ENCODE measurements at places on chromosomes 12 and 14. TPM values are rescaled to one million over a fixed set of nuclear protein-coding genes. Genes with fewer than 3 reads are reported as not detected.

IQSEC3 gene
- total RNA-seq = not detected

PLEK2 gene
- total RNA-seq = not detected

ERBB3 gene
- total RNA-seq = 0.37 TPM

TBC1D30 gene
- total RNA-seq = 0.52 TPM

FAM222A gene
- 0.89 TPM for total RNA-seq

CLEC14A gene
- 0.20 TPM for total RNA-seq

ACSM4 gene
- not detected for total RNA-seq

LHX5 gene
- 0.02 TPM for total RNA-seq

KLRD1 gene
- not detected for total RNA-seq

CACNA1C gene
- 3.6 TPM for total RNA-seq

KRAS gene
- 10.8 TPM for total RNA-seq

SDR9C7 gene
- not detected for total RNA-seq

ITGB7 gene
- total RNA-seq = not detected

DNA sequence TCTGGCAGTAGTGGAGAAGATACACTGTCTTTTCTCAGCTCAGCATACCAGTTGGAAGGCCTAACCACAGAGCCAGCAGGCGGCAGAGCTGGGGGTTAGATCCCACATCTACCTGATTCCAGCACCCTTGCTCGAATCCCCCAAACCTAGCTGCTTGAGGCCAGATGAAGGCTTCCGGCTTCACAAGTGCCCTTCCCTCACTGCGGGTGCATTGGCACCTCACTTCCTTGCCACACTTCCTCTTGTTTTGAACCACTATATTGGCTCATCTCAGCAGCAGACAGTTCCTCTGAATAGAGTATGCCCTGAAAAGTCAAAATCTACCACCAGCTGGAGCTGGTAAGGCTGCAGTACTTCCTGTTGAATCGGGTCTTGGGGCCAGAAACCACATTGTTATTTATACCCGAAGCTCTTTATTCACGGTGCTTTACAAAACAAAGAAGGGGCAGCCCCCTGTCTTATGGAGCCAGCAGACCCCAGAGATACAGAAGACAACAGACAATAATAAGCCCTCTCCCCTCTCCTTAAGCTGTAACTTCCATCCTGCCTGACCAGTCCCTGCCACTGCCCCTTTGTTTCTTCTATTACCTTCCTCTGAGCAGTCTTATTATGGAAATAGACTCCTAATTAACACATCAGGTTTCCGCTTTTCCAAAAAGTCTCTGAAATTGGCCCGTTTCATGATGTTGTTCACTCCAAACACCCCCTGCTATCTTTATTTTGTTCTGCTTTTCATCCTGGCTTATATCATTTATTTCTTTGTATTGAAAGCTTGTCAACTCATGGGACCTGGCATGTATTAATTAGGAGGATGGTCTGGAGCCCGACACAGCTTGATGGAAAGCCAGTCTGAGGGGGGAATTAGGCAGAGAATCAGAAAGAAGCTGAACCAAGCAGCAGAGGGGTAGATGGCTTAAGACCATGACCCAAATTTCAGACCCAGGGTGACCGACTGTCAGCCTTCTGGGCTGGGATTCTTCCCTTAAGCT is 233.5 kb downstream of the EFCAB11 start:
- no peak for DNase-seq

DNA sequence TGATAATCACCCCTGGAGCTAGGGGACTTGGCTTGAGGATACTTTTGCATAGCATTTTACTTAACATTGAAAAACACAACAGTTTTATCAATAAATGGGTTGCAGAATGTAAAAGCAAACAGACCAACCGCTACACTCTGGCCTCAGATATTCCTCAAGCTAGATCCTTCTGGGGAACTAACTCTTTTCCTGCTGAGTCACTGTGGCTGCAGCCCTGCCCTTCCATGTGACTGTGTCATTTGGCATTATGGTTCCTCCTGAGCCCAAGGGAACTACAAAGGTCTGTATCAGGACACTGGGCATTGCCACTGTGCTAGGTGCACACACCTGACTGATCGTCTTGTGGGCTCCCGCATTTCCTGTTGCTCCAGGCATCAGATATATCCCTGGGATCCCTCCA is 56.6 kb downstream of the TTC9 start:
- peak; percentile 63 for DNase-seq

- no peak for DNase-seq
Measured at GRCh38 chr12:13027032-13027431, 17.1 kb upstream of the FAM234B start.

- no peak for DNase-seq
Measured at GRCh38 chr12:52311285-52311648, 9.9 kb downstream of the KRT83 start.

DNA sequence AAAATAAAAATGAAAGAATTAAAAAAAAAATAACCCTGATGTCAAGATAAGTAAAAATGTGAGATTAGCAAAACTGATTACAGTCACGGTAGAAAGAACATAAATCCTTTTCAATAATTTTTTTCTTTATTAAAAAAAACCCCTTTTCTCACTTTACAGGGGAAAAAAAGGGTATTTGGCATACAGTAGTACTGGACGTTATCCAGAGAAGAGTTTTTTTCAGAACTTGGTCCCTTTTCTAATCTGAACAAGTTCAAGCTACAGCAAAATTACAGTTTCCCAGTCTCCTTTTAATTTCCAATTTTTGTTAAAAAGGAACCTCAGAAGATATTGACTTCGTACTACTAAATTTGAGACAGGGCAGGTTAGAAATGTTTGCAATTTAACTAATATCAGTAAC is 134.7 kb upstream of the DCN start:
- peak; percentile 7 for DNase-seq

- no peak for DNase-seq
Measured at GRCh38 chr14:82420871-82421270, 887.2 kb upstream of the SEL1L start.

DNA sequence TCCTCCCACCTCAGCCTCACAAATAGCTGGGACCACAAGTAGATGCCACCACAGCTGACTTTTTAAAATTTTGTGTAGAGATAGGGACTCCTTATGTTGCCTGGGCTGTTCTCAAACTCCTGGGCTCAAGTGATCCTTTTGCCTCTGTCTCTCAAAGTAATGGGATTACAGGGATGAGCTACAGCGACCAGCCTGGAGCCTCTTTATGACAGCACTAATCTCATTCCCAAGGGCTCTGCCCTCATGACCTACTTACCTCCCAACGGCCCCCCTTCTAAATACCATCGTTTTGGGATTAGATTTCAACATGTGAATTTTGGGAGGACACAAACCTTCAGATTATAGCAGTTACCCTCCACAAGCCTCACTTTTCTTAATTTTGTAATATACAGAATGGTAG is 150.6 kb upstream of the FUT8 start:
- DNase-seq = no peak

- no peak for DNase-seq
Measured at GRCh38 chr14:57501039-57501557, 7.4 kb upstream of the CCDC198 start.

DNA sequence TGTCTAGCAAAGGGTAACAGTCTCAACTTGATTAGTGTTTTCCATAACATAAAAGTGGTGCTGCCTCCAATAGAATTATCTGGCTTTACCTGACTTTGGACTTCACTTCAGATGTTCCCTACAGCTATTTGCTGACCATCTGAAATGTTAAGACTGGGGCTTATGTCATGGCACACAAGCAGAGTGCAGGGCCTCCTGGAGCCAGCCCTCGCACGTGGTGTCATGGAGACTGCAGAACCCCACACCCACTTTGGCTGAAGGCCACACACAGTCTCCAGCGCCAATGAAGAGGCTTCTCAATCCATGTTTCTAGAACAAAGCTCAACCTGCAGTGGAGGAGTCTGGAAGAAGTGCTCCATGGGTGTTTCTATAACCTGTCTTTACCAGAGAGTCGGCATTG is 169.6 kb upstream of the FRMD6 start:
- no peak for DNase-seq

GRCh38 chr14:29461506-29461905 is 466.1 kb downstream of the PRKD1 start:
- DNase-seq = no peak

GRCh38 chr12:42483521-42483790 is 106.1 kb downstream of the PRICKLE1 start:
- no peak for DNase-seq

GRCh38 chr12:117662620-117663395 is 301.4 kb upstream of the NOS1 start:
- DNase-seq = peak; percentile 56

- no peak for DNase-seq
Measured at GRCh38 chr14:56124327-56124726, 6.1 kb downstream of the PELI2 start.

DNA sequence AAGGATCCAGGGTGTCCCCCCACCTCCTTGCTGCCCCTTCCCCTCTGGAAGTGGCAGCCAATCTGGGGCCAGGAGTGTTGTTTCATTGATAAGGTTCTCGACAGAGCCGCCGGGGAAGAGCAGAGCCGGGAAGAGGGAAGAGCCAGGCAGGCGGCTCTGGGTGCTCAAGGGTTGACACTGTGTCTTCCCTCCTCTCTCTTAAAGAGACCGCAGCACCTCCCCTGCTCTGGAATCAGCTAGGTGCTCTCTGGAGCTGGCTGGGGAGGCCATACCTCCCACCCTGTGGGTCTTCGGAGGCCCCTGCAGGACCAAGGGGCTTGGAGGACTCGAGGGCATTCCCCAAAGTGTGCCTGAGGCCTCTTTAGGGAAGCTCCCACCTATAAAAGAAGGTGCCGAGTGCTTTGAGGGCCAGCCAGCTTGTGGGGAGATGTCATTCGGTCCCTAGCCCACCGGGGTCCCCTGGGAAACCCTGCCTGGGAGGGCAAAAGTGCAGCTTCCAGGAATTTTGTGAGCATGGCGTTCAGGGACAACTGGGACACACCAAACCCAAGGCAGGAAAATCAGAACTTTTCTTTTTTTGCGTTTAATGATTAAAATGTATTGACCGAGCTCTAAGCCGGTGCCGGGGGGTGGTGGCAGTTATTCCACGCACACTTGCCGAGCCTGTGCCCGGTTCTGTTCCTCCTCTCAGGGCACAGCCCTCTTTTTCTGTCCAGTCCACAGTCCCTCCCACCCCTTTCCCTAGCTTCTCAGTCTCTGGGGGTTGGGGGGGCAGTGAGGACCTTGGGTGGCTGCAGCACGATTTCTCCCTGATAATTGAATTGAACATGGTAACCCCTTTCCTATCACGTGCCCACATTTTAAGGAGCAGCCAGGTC is 3.0 kb downstream of the SETD1B start:
- DNase-seq = no peak

GRCh38 chr12:67826946-67827720 is 162.1 kb upstream of the IFNG-AS1 start:
- DNase-seq = peak; percentile 38

GRCh38 chr12:120121766-120122293 is 5.3 kb upstream of the RAB35 start:
- DNase-seq = no peak

GRCh38 chr14:38004610-38004879 is 203.2 kb upstream of the SSTR1 start:
- no peak for DNase-seq

DNA sequence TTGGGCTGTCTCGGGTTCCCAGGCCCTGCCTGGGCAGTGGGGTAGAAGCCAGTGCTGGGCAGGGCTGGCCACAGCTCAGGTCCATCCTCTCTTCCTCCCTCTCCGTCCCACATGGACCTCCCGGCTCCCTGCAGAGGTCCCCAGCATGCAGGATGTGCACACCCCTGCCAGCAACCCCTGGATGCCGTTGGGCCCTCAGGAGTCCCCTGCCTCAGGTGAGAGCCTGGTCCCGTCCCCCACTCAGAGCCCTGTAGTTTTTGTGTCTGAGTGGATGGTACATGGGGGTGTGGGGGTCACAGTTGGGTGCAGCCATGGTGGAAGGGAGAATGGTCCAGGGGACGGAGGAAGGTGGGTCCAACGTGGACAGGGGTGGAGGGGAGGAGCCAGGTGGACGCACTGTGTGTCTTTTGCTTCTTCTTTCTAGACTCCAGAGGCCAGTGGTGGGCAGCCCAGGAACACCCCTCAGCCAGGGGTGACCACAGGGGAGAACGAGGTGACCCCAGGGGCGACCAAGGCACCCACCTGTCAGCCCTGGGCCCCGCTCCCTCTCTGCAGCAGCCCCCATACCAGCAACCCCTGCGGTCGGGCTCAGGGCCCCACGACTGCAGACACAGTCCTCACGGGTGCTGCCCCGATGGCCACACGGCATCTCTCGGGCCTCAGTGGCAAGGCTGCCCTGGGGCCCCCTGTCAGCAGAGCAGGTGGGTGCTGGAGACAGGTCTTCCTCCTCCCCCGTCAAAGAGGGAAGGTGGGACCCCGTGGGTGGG is 21.7 kb downstream of the PAPLN start:
- DNase-seq = no peak

GRCh38 chr12:34097213-34097612 is 74.9 kb downstream of the ALG10 start:
- DNase-seq = no peak

GRCh38 chr14:98069712-98070171 is 1202.3 kb downstream of the BCL11B start:
- DNase-seq = peak; percentile 0

DNA sequence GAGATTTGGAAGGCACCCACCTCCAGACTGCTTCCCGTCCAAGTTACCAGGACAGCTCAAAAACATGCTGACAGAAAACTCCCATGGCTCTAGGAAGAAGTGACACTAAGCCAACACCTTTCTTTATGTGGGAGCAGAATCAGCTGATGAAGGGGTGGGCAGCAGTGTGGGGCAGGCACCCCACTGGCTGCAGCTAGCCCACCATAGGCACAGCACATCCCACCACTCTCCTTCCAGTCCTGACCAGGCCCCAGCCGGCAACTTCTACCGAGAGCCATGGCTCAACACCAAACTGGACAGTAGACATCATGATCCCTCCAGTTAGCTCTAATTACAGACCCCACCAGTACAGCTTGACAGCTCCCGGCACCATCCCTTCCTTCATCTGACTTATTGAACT is 45.0 kb downstream of the SH2B3 start:
- no peak for DNase-seq

- peak; percentile 38 for DNase-seq
Measured at GRCh38 chr12:91142221-91142631, 30.9 kb upstream of the LUM start.

DNA sequence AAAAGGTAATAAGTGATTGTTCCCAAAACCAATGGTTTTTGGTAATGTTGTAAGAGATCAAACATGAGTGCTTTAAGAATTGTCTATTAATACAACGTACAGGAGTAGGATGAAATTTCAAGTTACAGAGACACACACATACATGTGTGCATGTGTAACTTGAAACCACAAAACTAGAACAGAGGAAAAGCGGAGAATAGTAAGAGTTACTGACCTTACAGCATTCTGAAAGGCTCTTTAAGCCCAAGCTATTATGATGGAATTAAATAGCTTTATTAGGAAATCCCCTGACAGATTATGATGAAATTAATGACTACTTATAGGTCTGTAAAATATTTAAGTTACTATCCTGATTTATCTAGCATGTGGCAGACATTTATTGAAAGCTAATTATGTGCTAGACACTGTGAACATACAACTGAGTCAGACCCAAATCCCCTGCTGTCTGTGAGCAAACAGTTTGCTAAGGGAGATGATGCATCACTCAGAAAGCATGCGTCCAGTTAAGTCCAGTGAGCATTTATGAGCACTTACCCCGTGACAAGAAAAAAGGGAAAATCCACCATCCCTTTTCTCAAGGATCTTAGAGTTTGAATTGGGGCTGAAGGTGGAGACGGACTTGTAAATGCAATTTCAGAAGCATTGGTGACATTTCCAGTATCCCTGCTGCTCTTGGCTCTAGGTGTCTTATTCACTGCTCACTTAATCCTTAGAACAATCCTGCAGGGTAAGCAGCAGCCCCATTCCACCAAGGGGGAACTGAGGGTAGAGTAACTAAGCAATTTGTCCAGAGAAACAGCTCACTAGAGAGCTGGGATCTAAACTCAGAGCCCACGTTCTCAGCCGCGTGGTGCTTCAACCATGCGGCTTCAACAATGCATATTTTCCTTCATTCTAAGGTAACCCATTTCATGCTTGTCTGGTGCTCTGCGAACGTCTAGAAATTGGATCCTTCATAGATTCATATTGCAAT is 117.4 kb downstream of the EML1 start:
- DNase-seq = peak; percentile 76
